ENCODE measurements at places on chromosomes 13 and 19.
A peak's percentile ranks its signal among the peaks of the same experiment; 100 is the strongest.

GRCh38 chr13:29294821-29295220 lies 300.7 kb downstream of the SLC7A1 start:
- no peak for DNase-seq

DNA sequence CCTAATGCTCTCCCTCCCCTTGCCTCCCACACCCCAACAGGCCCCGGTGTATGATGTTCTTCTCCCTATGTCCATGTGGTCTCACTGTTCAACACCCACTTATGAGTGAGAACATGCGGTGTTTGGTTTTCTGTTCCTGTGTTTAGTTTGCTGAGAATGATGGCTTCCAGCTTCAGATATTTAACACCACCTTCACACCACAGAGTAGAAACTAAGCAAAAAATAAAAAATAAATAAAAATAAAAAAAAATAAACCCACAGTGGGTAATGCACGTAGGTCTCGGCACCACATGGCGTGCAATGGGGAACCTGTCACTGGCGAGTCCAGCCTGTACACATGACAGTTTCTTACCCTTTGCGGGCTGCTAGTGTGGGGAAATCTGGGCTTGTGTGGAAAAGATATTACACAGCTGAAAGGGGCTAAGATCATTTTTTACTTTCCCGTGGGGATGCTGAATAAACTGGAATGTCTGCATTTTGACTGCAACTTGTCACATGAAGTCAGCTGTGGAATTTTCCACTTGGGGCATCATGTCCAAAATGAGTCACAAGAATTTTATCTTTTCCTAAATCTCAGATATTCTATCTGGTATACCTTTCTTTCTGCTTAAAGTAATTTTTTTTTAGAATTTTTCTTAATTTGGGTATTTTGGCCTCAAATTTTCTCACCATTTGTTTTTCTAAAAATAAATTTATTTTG lies 170.5 kb downstream of the IRS2 start:
- no peak for DNase-seq

- no peak for DNase-seq
These were observed at the start of gene MYO1F for GRCh38 chr19:8577247-8577646. MYO1F (minus strand) TSS chr19:8577442; CDS start chr19:8577309, 133 bp downstream.

DNA sequence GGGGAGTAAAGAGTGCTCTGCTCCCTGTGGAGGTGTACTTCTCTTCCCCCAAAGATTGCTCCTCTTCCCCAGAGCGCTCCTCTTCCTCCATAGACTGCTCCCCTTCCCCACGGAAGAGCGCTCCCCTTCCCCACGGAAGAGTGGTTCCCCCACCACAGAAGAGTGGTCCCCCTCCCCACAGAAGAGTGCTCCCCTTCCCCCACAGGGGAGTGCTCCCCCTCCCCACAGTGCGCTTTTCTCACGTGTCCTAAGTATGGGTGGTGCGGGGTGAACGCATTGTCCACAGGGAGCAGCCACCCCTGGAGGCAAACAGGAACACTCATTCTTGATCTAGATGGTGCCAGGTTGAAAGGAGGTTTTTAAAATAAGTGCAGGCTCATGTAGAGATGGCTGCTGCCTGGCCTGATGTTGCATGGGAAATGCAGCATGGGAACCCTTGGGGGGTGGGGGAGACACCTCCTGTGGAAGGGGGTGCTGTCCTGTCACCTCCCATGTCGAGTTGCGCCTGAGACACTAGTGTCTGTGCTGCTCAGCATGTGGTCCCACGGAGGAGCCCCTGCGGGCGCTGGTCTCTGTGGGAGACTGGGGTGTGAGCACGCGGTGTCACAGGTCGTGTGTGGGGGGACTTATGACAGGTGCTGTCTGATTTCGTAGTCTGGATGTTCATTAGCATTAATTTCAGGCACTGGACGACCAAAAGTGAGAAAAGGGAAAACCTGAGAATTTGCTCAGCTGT lies 52.2 kb downstream of the ATP11A start:
- no peak for DNase-seq

GRCh38 chr13:51629491-51630287 lies 45.4 kb downstream of the WDFY2 start:
- no peak for DNase-seq

DNA sequence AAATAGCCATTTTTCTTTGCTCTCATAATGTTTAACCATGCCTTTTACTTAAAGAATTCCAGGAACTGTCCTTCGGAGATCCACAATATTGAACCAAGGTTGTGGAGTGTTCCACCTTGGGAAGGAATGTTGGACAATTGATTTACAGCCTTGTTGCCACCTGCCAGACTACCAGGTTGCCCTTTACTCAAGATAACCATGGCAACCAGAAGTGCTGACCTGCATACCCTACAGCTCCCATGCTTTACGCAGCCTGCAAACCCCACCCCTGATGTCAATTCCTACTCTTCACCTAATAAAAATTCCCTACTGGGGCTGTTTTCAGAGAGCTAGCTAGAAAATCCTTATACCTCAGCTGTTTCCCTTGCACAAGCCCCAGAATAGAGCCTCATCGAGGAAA lies 151.0 kb upstream of the RXFP2 start:
- DNase-seq = no peak

DNA sequence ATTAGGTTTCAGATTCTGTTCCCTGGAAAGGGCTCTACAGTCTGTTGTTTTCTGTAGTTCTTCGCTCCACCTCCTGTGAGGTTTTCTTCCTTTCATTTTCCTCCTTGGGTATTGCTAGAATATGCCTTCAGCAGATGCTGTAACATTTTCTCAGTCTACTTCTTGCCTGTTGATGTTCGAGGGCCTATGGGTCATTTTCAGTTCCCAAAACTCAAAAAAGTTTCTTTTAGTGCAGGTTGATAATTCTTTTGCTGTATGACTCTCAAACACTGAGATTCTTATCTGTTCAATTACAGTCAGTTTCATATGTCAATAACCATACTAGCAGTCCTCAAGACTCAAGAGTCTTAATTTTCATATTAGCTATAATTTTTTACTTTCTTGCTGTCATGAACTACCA lies 268.3 kb downstream of the RFC3 start:
- DNase-seq = no peak

DNA sequence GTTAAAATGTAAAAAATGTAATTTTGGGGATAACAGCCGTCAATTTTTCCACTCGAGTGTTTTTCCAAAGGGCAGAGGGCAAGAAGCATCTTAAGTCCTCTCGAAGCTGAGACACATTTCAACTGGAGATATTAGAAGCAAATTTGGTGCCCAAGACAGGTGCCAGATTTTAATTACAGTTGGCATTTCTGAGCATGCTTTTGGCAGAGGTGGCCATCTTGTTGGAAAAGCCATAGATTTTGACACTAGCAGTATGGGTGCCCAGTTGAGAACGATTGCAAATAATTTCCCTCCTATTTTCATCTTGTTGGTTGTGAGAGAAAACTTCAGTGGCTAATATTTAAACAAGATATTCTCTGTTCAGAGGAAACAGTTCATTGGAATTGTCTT lies 146.3 kb downstream of the TM9SF2 start:
- DNase-seq = no peak

DNA sequence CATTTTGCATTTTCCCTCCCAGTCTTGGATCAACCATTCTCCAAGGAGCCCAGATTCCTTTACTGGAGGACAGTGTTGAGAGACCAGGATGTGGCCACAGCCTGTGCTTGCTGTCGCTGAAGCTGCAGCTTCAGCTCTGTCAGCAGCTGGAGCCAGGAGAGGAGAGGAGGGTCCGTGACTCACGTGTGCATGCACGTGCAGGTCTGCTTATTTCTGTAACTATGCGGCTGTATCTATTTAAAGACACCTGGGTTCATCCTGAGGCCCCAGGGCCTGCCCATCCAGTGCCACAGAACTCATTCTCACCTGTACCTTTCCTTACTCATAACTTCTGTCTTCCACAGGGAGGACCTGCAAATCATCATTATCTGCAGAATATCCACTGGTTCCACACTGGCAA lies 8.2 kb upstream of the LAMP1 start:
- DNase-seq = no peak

GRCh38 chr13:48946163-48946562 lies 29.5 kb upstream of the FNDC3A start:
- DNase-seq = no peak

DNA sequence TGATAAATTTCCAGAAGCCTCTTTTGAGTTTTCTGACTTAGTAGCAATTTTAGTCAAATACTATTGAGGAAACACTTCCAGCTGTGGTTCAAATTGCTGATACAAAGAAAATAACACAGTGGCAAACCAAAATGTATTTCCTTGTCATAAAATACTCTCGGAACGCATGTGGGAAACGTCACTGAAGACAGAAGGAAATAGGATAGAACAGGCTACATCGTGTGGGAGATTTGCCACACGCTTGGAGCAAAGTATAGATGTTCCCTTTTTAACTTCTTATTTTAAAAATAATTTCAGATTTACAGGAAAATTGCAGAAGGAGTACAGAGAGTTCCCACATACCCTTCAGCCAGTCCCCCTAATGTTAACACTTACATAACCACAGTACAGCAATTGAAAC lies 88.8 kb downstream of the ING1 start:
- no peak for DNase-seq

GRCh38 chr13:33123066-33123859 lies 107.0 kb downstream of the KL start:
- DNase-seq = no peak

DNA sequence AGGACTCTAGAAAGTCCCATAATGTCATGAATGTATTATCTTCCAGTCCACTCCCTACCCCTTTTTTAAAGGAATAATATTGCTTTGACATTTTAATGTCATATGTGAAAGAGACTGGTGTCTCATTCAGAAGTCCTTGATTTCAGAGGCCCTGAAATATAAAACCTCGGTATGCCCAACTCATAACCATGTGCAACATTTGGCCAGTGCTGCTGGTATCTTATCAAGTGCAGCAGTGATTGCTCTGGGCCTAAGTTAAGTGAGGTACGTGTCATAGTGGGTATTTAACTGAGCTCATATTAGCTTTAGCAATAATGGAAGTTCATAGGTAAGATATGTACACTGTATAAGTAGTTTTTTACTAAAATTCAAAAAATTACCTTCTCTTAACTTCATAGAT lies 14.7 kb downstream of the TEX30 start:
- DNase-seq = no peak

- no peak for DNase-seq
These were observed 823.8 kb upstream of the ATXN8OS start for GRCh38 chr13:69283837-69284236.

GRCh38 chr19:6694147-6694815 lies 24.3 kb upstream of the TNFSF14 start:
- no peak for DNase-seq

DNA sequence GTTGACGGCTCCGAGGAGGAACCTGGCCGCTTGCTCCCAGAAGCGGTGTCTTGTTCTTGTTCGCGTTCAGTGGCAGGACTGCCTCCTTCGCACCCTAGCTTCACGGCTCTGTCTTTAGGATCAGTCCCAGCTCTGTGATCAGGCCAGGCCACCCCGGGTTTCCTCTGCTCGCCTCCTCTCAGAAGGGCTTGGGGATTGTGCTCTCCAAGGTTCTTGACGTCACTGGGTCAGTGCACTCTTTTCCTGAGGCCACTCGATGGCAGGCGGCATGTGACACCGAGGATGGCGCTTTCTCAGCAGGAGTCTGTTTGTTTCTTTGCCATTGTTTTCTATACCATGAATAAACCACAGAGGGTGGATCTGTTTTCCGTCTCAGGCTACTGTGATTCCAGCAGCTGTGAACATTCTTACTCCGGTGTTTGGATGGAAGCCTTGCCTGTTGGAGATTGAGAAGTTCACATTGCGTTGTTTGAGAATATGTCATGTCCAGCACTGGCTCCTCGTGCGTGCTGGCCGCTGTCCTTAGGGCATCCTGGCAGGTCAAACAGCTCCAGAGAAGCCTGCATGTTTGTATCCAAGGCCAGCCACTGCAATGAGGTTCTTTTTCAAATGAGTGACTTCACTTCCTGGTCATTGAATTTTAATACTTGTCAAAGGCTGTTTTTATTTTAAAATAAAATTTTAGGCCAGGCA lies 44.5 kb downstream of the SLC7A9 start:
- DNase-seq = no peak

- DNase-seq = no peak
These were observed 15.6 kb downstream of the CAPS start for GRCh38 chr19:5929625-5930024.

DNA sequence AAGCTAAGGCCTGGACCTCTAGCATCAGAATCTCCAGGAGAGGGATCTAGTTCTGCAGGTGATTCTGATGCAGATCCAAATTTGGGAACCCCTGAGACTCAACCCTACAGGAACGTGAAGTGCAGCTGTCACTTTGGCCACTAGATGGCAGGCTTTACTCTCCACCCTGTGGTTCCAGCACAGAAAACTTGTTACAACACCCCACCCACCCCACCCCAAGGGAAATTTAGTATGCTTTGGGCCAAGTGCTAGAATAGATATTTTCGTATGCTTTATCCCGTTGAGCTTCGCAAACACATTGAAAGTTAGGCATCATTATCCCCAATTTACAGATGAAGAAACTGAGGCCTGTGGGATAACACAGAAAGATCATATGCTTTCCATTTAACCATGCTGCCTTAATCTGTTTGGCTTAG lies 232.0 kb downstream of the B3GLCT start:
- peak; percentile 20 for DNase-seq

DNA sequence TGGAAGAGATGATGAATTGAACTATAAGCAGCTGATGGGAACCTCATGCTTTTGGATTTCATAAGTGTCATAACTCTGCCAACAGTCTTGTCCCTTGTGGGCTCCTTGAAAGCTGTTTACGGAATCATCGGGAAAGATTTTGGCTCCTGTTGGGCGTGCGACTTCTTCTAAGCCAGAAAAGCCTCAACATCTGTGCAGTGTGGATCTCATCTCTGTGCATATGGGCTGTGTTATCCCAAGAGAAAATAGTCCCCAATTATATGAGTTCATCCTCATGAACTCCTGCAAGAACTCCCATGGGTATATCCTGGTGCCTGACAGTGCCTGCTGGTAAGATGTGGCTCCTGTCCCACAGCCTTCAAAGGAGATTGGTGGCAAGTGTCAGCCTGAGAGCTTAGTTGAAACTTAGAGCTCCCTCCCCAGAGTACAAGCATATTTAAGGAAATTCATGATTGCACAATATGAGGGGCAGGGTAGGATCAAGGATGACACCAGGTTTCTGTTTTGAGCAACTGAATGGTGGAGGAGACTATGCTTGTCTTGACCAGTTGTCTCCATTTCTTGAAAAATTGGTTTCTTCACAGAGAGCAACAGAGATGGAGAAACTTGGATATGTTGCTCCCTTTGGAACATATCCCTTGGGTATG lies 243.5 kb downstream of the ITGBL1 start:
- DNase-seq = no peak

DNA sequence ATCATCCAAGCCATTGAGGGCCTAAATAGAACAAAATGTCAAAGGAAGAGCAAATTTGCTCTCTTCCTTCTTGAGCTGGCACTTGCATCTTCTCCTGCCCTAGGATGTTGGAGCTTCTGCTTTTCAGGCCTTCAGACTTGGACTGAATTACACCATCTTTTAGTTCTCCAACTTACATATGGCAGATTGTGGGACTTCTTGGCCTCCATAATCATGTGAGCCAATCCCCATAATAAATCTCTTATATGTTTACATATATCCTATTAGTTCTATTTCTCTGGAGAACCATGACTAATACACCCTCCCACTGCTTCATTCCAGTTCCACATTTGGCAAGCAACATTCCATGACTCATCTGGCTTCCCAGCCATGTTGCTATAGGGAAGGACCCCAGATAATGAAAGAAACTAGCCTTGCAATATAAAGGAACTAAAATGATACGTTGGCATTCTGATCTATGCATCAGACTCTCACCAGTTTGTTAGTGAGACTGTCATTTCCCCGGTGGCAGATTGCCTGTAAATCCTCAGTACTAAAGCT lies 11.0 kb upstream of the ACOD1 start:
- DNase-seq = peak; percentile 3

- no peak for DNase-seq
These were observed 11.2 kb downstream of the KRTDAP start for GRCh38 chr19:35478794-35479677.

- DNase-seq = no peak
These were observed 341.4 kb downstream of the PCDH9 start for GRCh38 chr13:66888698-66889097.
